ENCODE measurements at places on chromosomes 3 and 15.

DNA sequence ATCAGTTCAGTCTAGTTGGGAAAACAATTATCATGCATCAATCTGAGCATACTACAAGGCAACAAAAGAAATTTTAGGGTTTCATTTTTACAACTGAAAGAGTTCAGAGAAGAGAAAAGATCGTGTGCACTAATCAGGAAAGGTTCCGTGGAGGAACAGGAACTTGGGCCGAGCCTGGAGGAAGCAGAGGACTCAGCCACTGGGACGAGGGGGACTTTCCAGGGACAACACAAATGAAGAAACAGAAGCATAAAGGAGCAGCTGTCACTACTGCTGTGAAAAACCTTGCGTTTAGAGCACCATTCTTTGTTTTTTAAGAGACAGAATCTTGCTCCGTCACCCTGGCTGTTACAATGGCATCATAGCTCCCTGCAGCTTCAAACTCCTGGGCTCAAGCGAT is 60.5 kb downstream of the MYO1E start:
- peak; percentile 40 for DNase-seq

DNA sequence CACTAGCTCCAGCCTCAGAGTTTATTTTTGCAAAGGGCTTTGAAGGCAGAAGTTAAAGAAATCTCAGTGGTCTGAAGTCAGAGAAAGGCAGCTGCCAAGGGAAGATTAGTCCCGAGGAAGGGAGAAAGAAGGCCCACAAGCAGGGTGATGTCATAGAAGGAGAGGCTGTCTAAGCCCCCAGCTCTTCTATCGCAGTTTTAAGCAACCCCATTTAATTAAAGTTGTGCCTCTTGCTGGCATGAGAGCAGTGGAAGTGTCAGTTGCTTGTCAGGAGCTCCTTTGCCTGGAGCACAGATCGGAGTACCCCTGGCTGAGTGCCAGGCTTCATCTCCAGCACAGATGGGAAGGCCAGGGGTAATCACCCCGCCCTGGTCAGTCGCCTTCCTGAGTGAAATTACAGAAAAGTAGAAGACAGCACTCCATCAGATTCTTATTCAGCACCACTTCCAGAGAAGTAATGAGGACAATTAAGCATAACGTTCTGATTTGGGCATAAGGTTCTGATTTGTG is 530.7 kb downstream of the EPHB1 start:
- no peak for DNase-seq

GRCh38 chr3:105606016-105606415 is 239.3 kb downstream of the ALCAM start:
- no peak for DNase-seq

- DNase-seq = no peak
Observed at GRCh38 chr3:140122183-140122582, 187.2 kb downstream of the CLSTN2 start.

GRCh38 chr3:25902586-25902985 is 112.7 kb downstream of the OXSM start:
- no peak for DNase-seq

- DNase-seq = no peak
Observed at GRCh38 chr15:70243686-70244540, 146.2 kb upstream of the TLE3 start.

- DNase-seq = no peak
Observed at GRCh38 chr3:75254685-75255084, 409.4 kb upstream of the FRG2C start.

- peak; percentile 76 for DNase-seq
Observed at GRCh38 chr15:92906563-92907081, 6.5 kb downstream of the CHD2 start.

DNA sequence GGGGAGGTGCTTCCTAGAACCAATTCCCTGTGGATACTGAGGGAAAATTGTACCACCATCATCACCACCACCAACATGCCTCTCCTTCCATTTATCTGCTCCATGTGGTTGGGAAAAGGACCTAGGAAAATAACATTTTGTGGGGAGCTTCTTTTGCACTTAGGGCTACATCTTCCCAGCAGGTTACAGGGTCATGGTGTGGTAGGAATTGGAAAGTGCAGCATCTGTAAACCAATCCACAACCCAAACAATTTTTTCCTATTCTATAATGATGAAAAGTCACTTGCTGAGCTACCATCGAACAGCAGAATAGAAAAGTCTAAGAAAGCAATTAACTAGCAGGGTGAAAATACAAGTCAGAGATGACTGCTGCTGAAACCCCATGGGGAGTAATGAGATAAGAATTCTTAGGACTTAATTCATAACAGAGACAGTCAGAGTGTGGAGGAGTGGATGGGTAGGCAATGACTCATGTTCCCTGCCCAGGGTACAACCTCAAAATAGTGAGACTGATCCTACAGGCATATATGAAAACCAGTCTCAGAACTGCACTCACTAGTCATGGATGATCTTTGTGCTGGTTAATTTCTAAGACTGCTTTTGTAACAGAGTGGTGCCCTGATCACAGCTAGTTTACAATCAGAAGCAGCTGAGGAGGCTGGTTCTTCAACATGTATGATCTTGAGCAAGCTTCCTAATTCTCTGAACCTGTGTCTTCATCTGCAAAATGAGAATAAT is 38.1 kb upstream of the LEKR1 start:
- no peak for DNase-seq

DNA sequence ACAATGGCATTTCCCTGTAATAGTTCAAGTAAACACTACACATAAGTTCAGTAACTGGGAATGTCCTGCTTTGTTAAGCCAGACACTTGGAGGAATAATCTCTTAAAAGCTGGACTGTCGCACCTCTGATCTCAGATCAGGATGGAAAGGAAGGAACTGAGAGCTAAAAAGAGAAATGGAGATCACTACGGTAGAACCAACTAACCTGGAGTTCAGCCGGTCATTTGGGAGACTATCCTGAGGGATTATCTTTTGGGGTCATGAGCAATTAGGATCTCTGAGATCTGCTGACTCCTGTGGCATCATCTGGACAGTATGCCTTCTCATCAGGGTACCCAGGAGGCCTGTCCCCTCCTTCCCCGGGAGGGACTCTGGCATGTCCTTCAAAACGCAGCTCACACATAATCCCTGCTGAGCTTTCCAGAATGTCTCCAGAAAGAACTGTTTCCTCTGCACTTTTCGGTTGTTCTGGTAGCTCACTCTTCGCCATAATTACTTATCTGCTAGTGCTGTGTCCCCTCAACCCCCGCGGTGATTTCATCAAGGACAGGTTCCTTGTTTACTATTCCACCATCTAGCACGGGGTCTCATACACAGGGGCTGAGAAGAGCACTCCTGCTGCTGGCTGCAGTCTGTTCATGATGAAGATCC is 115.6 kb downstream of the SENP2 start:
- DNase-seq = peak; percentile 36

DNA sequence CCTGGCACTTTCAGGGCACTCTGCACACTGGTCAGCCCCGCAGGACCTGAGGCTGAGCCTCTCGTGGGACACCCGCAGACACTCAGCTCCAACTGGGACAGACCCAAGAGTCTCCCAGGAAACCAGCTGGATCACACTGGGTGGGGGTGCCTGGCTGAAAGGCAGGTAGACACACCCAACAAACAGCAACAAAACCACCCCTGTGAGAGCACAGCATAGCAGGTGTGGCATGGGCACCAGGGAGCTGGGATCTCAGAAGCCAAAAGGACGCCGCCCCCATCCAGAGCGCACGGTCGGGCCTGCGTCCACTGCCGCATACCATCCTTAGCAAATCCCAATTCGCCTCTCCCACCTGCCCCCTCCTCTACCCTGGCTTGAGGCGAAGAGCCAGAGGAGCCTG is 154.2 kb upstream of the LINGO1 start:
- DNase-seq = no peak

- DNase-seq = no peak
Observed at GRCh38 chr15:77446840-77447390, 26.2 kb downstream of the HMG20A start.

DNA sequence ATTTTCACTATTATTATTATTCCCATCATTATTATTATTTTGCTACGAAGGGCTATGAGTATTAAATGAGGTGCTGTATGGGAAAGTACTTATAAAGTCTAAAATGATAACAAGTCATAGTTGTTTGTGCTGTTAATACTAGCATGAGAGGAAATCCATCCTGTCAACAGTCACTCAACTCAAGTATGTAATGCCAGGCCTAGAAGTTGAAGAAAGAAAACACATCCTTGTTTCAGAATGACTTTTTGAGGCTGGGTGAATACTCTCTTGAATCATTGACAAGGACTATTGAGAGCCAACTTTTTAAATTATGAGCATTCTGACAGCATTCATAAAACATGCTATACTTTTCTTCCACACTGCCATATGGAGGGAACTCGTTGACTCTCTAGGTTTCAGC is 60.9 kb upstream of the ATP13A5 start:
- no peak for DNase-seq

- peak; percentile 87 for DNase-seq
Observed at GRCh38 chr15:85592148-85592547, 202.6 kb downstream of the KLHL25 start.

GRCh38 chr15:82851981-82852511 is 42.6 kb downstream of the WHAMM start:
- DNase-seq = no peak

GRCh38 chr3:44862226-44862637 is 520 bp downstream of the TMEM42 start:
- DNase-seq = peak; percentile 12

DNA sequence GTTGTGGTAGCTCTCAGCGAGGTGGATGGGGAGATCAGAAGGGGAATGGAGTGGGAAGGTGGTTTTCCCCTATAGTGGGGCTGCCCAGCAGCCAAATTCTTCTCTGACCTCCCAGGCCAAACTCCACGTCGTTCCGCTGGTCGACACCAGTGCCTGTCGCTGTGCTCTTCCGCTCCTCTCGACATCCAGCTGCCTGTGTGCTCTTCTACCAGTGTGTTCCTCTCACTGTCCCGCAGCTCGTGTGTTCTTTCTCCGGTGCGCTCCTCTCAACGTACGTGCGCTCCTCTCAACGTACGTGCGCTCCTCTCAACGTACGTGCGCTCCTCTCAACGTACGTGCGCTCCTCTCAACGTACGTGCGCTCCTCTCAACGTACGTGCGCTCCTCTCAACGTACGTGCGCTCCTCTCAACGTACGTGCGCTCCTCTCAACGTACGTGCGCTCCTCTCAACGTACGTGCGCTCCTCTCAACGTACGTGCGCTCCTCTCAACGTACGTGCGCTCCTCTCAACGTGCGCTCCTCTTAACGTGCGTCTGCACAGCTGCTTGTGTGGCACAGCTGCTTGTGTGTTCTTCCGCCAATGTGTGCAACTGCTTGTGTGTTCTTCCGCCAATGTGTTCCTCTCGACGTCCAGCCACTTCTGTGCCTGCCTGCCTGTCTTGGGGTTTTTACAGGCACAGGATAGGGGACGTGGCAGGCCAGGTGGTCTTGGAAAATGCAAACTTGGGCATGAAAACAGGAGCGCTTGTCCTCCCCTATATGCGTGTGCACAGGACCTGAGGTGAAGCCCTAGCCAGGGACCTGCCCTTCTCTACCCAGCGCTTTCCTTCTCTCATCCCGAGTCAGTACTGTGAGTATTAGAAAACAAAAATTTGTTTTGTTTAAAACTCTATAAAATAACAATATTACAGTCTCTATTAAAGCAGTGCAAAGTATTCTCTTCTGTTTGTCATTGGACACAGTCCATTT is 991.1 kb downstream of the GBE1 start:
- no peak for DNase-seq

DNA sequence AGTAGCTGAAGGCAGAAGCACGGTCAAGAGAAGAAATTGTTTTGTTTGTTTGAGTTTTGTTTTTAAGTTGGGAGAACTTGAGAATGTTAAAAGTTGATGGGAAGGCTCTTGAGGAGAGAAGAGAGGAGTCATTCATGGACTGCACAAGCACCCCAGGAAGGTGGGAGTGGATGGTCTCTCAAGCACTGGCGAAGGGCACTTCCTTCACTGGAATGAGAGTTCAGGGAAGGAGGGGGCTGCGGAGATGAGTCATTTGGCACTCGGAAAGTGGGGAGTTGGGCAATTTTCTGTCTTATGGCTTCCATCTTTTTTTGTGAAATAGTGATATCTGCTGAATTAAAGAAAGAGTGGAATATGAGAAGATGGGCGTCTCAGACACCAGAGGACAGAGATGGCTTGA is 66.0 kb downstream of the ATP13A4 start:
- no peak for DNase-seq

GRCh38 chr15:73851689-73852088 is 21.7 kb upstream of the TBC1D21 start:
- DNase-seq = no peak

DNA sequence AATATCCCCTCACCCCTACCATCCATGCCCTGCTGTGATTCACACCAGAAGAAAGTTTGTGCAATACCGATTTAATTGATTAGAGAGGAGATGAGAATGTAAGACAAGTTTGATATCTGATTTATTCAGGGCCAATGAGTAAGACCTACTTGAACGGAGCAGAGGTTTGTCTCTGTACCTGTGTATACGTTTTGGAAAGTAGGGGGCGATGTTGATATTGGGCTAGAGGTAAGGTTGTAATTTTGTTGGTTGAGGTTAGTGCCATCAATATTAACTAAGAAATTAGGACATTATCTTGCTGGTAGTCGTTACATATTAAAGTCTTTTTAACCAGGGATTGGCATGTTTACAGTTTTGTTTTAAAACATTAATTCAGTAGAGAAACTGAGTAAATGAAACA is 20.5 kb downstream of the EAF2 start:
- DNase-seq = peak; percentile 7

GRCh38 chr15:41886741-41887140 is 7.1 kb downstream of the SPTBN5 start:
- no peak for DNase-seq

DNA sequence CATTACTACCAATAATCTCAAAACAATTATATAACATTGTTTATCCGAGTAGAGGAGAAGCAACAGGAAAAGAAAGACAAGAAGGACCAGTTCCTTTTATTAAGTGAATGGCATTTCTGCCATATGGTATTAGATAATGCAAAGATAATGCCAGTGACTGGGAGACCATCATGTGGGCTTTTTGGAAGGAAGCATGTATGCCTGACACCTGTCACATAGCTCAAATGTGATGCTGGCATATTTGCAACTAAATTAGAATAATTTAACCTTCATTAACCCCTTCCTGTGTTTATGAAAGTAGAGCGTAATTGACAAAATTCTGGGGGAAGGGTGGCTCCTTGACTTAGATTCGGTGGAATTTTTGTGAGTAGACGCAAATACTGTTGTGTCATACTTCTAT is 733.0 kb downstream of the TUSC7 start:
- DNase-seq = no peak

DNA sequence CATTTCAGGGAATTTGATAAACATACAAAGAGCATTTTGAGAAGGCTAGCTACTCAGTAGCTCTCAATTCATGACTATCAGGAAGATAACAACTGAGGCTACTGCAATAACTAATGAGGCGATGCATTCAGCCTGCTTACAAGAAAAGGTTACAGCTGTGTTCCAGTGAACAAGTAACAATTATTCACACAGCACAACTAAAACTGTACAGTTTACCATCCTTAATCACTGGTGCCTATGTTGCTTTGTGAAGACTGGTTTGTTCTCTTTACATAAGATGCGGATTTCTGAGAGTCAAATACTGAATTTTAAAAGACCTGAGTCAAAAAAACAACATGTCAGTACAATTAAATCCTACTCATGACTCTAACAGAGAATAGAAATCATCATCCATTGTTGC is 526.3 kb downstream of the OTOL1 start:
- DNase-seq = no peak

GRCh38 chr3:193305356-193305755 is 64.3 kb downstream of the PLAAT1 start:
- DNase-seq = no peak

Measured in dermis microvascular lymphatic vessel endothelial cell (primary cell).